Breast epithelium (tissue), 4 donors: ENCODE measurements at places on chromosomes 5 and 9.

- H3K4me3 ChIP-seq: no peak overlapping the region
- no peaks in the 10 kb centered on the region for H3K27me3 ChIP-seq
- H3K27ac ChIP-seq: no peak overlapping the region
- DNase-seq: no peak
- no peaks in the 10 kb centered on the region for H3K36me3 ChIP-seq
Observed at GRCh38 chr5:110753600-110753999, 14.8 kb downstream of the SLC25A46 start.

GRCh38 chr5:66909364-66909763 is 287.2 kb downstream of the CD180 start:
- H3K27ac ChIP-seq: no peak overlapping the region
- H3K36me3 ChIP-seq: no peaks in the 10 kb centered on the region
- no peak for DNase-seq
- H3K4me1 ChIP-seq: no peaks in the 10 kb centered on the region

- no peak for DNase-seq
- H3K36me3 ChIP-seq: no peaks in the 10 kb centered on the region
- no peaks in the 10 kb centered on the region for H3K4me1 ChIP-seq
- no peak overlapping the region for H3K27ac ChIP-seq
- H3K27me3 ChIP-seq: no peaks in the 10 kb centered on the region
Observed at GRCh38 chr5:170860415-170860814, 1.4 kb upstream of the RANBP17 start.

- H3K36me3 ChIP-seq: no peaks in the 10 kb centered on the region
- no peak for DNase-seq
Observed at GRCh38 chr9:70747261-70747718, 332.8 kb upstream of the KLF9 start.
